SJSA1 (cell line): ENCODE measurements at places on chromosomes 11 and 22. TPM values are rescaled to one million over a fixed set of nuclear protein-coding genes. Genes with fewer than 3 reads are reported as not detected.

DNA sequence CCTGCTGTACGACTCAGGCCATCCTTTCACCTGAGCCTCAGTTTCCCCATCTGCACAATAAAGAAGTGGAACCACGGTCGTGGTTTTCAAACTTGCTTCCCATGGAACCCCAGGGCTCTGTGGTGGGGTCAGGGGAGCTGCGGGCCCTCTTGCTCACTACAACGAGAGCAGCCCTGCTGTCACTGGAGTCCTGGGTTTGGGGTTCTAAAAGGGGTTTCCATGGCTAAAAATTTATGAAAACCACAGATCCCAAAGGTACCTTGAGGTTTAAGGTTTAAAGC lies 45.4 kb upstream of the CARS1 start:
- no peaks in the 10 kb centered on the region for H3K4me1 ChIP-seq
- peak; percentile 39 for DNase-seq
- H3K36me3 ChIP-seq: peaks cover 54% of the 10 kb centered on the region
- no peak overlapping the region for H3K4me3 ChIP-seq

CD3E gene
- total RNA-seq: not detected in 2 replicates

DNA sequence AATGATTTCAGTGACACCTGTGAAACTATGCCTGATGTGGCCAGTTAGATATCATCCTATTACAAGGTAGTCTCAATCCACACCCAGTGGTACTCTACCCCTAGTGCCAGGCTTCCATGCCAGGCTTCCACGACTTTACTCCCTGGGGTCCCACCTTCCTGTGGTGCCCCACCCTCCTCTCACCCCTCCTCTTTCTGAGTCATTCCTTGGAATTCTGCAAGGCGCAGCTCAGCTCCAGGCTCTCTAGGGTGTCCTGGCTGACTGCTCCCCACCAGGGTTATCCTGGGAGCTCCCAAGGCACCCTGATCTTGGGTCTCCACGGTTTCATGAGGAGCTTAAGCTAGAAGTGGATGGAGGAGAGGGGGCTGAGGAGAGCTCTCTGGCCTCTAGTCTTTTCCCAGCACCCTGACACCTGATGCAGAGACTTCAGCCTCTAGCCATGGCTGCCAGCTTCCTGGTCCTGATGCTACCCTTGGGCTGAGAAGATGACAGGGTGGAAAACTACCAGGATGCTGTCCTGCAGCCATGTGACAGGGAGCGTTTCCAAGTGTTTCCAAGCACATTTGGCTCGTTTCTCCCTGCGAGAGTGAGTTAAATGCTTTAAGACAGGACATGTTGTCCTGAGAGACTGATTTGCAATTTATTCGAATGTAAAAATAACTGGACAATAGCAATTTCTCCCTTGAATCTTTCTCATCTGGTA lies 1461.2 kb downstream of the TBC1D22A start:
- H3K27me3 ChIP-seq: no peaks in the 10 kb centered on the region
- H3K4me1 ChIP-seq: no peaks in the 10 kb centered on the region
- H3K27ac ChIP-seq: no peak overlapping the region
- no peak overlapping the region for H3K4me3 ChIP-seq
- no peaks in the 10 kb centered on the region for H3K36me3 ChIP-seq
- DNase-seq: peak; percentile 19

DNA sequence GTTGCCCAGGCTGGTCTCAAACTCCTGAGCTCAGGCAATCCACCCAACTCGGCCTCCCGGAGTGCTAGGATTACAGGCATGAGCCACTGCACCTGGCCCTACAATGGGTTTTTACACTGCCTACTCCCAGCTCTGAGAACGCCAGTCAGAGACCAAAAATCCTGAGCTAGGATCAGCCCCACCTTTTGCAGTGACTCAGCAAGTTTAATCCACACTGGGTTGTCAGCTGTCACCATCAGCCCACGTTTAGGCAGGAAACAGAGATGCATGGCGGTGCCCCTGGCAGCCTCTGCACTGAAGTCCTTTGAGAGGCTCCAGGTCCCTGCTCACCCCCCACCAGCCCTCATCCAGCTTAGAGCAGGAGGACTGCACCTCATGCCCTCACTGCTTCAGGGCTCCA lies 117.6 kb downstream of the ARHGAP8 start:
- no peaks in the 10 kb centered on the region for H3K36me3 ChIP-seq
- H3K27me3 ChIP-seq: no peaks in the 10 kb centered on the region
- no peak for DNase-seq
- no peak overlapping the region for H3K27ac ChIP-seq

- H3K4me1 ChIP-seq: no peaks in the 10 kb centered on the region
- H3K4me3 ChIP-seq: no peak overlapping the region
- no peak for DNase-seq
- no peak overlapping the region for H3K27ac ChIP-seq
- H3K27me3 ChIP-seq: no peaks in the 10 kb centered on the region
- no peaks in the 10 kb centered on the region for H3K36me3 ChIP-seq
Observed at GRCh38 chr11:77967121-77967520, 27.3 kb downstream of the INTS4 start.

KDELR3 gene
- 15.4 and 26.1 TPM in 2 replicates for total RNA-seq

GRCh38 chr11:110852921-110853490 lies 140.8 kb upstream of the ARHGAP20 start:
- H3K4me3 ChIP-seq: no peak overlapping the region
- DNase-seq: no peak
- no peak overlapping the region for H3K27ac ChIP-seq
- no peaks in the 10 kb centered on the region for H3K27me3 ChIP-seq
- no peaks in the 10 kb centered on the region for H3K36me3 ChIP-seq

FAM180B gene
- total RNA-seq: not detected in 2 replicates

GRCh38 chr11:8263109-8263768 lies 439 bp downstream of the LMO1 start:
- peaks cover 28% of the 10 kb centered on the region for H3K27me3 ChIP-seq
- H3K27ac ChIP-seq: no peak overlapping the region
- no peaks in the 10 kb centered on the region for H3K36me3 ChIP-seq
- DNase-seq: no peak

DNA sequence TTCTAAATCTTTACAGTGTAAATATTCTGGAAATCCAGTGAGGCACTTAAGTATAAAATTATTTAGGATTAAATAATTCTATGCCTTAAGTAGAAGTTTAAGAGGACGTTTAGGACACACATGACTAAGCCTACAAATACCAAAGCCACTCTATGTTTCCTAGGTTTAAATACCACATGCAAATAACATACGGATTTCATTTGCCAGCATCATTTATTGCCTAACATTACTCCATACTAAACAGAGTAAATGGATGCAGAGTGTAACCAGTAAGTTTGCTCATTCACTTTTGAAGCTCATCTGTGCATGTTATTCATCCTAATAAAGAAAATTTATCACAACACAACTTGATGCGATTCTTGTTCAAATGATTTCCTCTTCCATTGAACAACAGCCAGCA lies 4.1 kb downstream of the BDNF start:
- no peak overlapping the region for H3K4me3 ChIP-seq
- no peak for DNase-seq
- H3K4me1 ChIP-seq: peaks cover 27% of the 10 kb centered on the region
- H3K36me3 ChIP-seq: peaks cover 14% of the 10 kb centered on the region

- H3K4me3 ChIP-seq: no peak overlapping the region
- no peaks in the 10 kb centered on the region for H3K27me3 ChIP-seq
- no peak overlapping the region for H3K27ac ChIP-seq
- H3K36me3 ChIP-seq: peaks cover 10% of the 10 kb centered on the region
Observed at GRCh38 chr11:111707691-111708067, 58.5 kb downstream of the PPP2R1B start.

CREB3L1 gene
- total RNA-seq: 12.1 and 22.7 TPM in 2 replicates

TESMIN gene
- total RNA-seq: 5.0 and 6.7 TPM in 2 replicates

DNAJB7 gene
- total RNA-seq: not detected in 2 replicates

B3GAT1 gene
- total RNA-seq: not detected in 2 replicates

C22orf31 gene
- not detected in 2 replicates for total RNA-seq

DNA sequence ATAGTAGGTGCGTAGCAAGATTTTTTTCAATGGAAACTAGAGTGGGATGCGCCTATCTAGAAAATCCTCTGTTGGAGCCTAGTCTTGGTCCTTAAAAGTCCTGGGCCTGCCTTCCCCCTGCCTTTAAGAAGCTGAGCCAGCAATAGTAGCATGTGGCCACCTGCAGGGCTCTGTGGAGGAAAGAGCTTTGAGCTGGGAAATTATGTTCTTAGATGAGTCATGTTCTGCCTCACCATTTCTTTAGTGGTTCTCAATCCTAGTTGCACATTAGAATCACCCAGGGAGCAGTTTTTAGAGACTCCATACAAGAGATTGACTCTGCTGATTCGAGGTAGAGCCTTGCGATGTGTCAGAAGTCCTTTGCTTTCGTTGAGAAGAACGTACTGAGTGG lies 133.5 kb downstream of the COMMD9 start:
- no peak overlapping the region for H3K4me3 ChIP-seq
- DNase-seq: no peak
- no peak overlapping the region for H3K27ac ChIP-seq
- H3K27me3 ChIP-seq: no peaks in the 10 kb centered on the region

DNA sequence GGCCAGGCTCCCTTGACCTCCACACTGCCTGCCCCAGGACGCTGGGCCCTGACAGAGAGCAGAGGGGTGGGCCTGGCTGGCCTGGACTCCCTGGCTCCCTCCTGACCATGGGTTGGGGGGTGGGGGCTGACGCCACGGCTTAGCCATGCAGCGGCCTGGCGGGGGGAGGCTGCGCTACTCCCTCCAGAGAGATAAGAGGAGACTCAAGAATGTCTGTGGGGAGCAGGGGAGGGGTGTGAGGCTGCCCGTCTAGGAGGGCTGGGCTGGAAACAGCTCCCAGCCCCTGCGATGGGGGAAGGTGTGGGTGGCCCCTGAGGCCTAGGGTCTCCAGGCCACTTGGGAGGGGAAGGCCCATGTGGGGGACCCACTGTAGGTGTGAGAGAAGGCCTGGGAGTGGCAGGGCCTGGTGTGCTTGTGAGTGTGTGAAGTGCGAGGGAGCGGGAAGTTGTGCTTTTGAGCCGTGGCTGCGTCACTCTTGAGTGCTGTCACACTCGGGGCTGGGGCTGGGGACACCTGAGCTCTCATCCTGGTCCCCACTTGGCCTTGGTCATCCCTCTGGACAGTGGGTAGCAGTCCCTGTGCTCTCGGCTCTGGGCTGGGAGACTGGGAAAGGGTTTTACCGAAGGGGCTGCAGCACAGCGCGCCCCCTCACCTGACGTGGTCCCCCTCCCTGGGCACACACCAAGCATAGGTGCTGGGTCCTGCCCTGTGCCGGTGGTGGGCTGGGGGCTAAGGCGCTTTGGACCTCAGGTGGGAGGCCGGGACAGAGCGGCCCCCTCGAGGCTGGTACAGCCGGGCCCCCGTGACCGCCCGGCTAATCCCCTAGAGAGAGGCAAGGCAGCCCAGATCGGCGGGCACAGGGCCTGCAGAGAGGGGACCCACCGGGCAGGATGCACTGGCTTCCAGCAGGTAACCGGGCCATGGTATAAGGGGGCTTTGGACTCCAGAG lies 2.4 kb downstream of the MYRF start:
- H3K27me3 ChIP-seq: 0 out of 2 replicates have a peak, but pooled peaks cover 5% of the 10 kb centered on the region
- 0 out of 2 replicates have a peak, but pooled peaks cover 2% of the 10 kb centered on the region for H3K36me3 ChIP-seq
- peaks cover 35% of the 10 kb centered on the region for H3K4me1 ChIP-seq
- no peak overlapping the region for H3K4me3 ChIP-seq

DNA sequence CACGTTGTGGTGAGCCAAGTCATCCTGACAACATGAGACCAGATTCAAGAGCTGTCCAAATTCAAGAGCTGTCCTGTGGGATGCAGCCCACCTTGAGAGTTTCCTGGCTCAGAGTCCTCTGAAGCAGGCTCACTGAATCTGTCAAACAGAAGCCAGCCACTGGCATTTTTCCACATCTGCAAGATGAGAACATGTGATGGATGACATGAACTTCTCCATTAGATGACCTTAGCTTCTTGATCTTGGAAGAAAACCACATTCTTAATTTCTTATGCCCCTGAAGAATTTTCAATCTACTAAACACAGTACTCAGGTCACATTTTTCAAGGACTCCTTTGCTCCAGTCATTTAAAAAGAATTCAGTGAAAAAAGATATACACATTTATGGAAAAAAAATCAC lies 291.0 kb downstream of the GUCY1A2 start:
- no peak overlapping the region for H3K27ac ChIP-seq
- H3K4me1 ChIP-seq: no peaks in the 10 kb centered on the region
- H3K27me3 ChIP-seq: no peaks in the 10 kb centered on the region
- DNase-seq: no peak
- no peaks in the 10 kb centered on the region for H3K36me3 ChIP-seq
- H3K4me3 ChIP-seq: no peak overlapping the region
